G401 (cell line): ENCODE measurements at places on chromosomes 5 and 9. TPM values are rescaled to one million over a fixed set of nuclear protein-coding genes. Genes with fewer than 3 reads are reported as not detected.

The PLPP7 gene
- 6.4 and 8.2 TPM in 2 replicates for total RNA-seq

The ZFP2 gene
- total RNA-seq, result 5.0 and 8.4 TPM in 2 replicates

The FAM170A gene
- total RNA-seq, result not detected in 2 replicates

The HMCN2 gene
- total RNA-seq, result 0.07 TPM in 1 of 2 replicates, not detected in the other

The TTC16 gene
- not detected in 2 replicates for total RNA-seq

The FBP1 gene
- 0.49 and 1.3 TPM in 2 replicates for total RNA-seq
